ENCODE measurements at places on chromosomes 5 and 9.

GRCh38 chr9:126470241-126470993 lies 143.3 kb upstream of the LMX1B start:
- no peak for DNase-seq

- DNase-seq = no peak
Observed at GRCh38 chr5:111537141-111538024, 25.0 kb upstream of the STARD4 start.

GRCh38 chr5:57450991-57451876 lies 31.4 kb downstream of the ACTBL2 start:
- DNase-seq = no peak

DNA sequence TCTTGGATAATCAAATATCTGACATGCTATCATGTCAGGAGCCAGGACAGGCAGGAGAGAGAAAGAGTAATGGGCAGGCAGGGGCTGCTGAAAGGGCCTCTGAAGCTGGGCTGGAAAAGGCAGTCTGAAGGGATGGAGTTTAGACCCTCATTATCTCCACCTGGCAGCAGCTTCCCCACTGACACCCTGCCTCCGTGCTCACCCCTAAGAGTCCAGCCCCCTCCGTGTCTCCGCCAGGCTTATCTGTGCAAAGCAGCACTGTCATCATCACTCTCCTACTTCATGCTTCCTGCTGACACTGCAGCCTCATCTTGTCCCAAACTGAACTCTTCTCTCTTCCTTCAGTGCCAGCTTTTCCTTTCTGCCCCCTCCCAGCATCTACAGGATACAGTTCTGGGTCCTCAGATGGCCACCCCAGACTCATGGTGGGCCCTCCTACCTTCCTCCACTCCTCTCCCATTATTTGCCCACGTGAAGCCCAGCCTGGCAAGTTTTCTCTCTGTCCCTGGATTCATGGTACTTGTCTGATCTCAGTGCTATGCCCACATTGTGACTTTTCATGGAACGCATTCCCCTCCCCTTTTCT lies 70.9 kb upstream of the KLF9 start:
- no peak for DNase-seq

DNA sequence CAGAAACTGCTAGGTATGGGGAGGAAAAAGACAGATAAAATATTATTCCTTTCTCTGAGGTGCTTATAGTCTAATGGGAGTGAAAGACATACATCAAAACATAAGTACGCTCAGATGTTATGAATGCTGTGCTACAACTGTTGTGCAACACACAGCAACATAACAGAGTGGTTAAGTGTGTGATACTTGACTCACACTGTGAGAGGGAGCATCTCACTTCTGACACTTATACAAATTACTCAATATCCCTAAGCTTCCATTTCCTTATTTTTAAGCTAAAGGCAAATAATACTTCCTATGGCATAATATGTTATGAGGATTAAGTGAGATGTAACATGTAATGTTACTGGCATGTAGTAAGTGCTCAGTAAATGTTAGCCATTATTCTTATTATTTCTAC lies 110.6 kb upstream of the FER start:
- no peak for DNase-seq

- DNase-seq = no peak
Observed at GRCh38 chr9:126689027-126689825, 75.5 kb downstream of the LMX1B start.

DNA sequence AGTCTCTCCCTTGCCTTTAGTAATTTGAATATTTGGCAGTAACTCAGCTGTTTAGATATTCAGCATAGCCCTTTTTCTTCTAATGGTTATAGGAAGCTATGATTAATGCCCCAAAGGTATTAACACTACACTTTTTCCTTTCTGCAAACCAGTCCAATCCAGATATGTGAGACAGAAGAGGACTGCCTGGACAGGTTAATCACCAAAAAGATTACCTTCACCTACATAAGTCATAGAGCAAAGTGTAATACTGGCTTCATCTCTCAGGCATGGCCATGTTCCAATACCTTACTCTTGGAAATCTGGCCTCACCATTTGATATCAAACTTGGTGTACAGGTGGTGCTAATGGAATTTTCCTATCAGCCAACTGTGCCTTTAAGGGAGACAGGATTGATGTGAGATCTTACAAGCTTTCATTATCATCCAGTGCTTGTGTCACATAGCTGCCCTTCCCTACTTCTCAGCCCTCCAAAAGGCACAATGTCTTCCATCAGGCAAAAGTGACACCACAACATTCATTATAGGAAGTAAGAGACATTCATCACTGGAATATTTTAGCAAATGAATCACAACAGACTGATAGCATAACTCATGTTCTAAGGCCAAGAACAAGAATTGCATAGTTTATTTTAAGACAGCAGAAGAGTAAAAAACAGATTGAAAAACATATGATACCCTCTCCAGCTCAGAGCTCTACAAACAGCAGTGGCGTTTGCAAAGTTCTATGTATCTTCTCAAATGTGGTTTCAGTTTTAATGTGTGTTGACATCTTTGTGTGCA lies 91.2 kb upstream of the PAM start:
- peak; percentile 74 for DNase-seq

DNA sequence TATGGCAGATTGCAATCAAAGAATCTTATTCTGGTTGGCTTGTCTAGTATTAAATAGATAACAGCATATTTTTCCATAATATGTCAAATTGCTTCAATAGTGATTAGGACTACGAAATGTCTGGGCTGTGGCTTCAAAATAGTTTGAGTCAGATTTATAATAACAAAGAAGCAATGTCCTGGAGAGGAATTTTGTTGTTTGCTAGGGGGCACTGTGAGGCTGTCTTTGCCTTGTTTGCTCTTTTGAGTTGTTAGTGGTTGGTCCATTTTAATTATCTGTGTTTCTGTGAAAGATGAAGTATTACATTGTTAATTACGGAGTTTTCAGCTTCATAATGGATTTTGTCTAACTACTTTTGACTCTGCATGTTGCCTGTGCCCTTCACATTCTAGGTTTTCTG lies 713.6 kb downstream of the TLE4 start:
- no peak for DNase-seq

- no peak for DNase-seq
Observed at GRCh38 chr9:99004115-99004514, 60.4 kb downstream of the COL15A1 start.

GRCh38 chr5:441996-442334 lies 1.0 kb upstream of the EXOC3 start:
- DNase-seq = no peak

GRCh38 chr9:133916159-133916541 lies 76.0 kb downstream of the VAV2 start:
- DNase-seq = no peak

DNA sequence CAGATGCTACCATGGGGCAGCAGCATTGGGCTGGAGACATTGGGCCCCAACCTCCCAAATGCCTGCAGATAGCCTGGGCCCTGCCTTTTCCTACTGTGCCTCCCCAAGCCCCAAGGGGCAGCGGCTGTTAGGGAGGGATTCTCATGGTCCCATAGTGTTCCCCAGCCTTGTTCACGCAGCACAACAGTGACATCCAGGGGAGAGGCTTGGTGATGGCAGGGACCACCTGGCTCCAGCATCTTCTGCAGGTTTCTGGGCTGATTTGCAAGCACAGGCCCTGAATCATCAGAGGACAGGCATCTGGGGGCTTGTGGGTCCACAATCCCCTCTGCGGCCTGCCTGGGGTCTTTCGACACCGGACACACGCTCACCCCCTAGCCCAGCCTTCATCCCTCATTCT lies 354.6 kb downstream of the SLIT3 start:
- no peak for DNase-seq

DNA sequence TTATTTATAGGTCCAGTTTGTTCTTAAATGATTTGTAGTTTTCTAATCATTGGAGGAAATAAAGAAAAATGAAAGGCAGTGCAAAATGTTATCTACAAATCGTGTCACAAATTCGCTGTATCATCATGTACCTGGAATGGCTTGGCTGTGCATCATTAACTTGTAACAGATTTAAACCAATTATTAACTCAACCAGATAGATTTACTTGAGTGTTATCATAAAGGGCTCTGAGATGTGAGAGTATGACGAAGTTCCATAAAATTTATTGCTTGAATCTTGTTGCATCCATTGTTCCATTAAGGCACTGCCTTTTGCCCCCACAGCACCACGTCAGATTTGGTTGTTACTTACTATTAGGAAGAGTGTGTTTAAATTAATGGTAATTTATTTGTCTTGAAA lies 23.5 kb downstream of the PCSK5 start:
- no peak for DNase-seq

- no peak for DNase-seq
Observed at GRCh38 chr5:1140171-1140817, 28.4 kb upstream of the SLC12A7 start.

- DNase-seq = peak; percentile 70
Observed at GRCh38 chr9:129497005-129497812, 123.7 kb downstream of the C9orf50 start.

DNA sequence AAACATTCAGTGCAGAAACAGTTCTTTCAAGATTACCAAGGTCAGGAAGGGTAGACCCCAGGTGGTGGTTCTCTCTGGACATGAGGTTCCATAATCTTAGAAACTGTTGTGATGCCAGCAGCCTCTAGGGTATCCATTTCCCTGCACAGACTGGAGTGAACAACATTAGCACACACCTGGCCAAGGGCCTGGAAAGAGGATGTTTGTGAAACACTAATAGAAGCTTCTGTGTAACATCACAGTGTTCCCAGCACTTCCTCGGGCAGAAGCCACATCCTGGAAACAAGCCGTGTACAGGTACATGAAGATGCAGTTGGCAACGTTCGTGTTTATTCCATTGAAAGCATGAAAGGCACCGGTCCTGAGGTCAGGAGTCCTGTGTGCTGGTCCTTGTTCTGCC lies 598.2 kb upstream of the KLF4 start:
- no peak for DNase-seq

DNA sequence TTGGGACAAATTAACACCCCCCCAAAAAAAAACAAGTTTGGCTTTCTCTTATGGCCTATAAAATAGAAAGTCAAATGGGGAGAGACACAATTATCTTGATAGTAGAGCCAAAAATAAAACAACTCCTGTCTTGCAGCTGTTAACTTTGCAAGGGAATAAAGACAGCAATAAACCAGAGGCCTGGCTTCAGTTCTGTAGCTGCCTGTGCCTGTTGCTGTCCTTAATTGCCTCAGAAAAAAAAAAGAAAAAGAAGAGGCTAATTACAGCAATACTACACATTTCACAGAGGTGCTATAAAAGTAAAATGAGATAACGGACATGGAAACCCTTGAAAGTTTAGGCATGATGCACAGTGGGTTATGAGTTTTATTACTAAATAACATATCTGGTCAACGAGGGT lies 170.7 kb upstream of the IRX1 start:
- DNase-seq = no peak

DNA sequence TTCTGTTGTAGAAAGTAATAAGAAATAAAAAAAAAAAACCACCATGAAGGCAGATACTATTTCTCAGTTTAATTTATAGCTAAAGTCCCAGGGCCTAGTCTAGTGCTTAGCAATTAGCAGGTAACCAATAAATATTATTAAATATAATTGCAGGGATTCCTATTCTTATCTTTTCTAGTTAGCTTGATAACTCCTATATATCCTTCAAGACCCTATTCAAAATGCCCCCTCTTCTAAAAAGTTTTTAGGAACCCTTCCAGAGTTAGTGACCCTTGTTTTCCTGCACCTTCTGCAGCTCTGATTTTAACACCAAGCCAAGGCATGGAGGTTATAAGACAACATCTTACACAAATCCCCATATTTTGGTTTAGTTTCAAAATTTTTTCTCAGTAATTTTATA lies 24.6 kb upstream of the ALDH1B1 start:
- DNase-seq = no peak

DNA sequence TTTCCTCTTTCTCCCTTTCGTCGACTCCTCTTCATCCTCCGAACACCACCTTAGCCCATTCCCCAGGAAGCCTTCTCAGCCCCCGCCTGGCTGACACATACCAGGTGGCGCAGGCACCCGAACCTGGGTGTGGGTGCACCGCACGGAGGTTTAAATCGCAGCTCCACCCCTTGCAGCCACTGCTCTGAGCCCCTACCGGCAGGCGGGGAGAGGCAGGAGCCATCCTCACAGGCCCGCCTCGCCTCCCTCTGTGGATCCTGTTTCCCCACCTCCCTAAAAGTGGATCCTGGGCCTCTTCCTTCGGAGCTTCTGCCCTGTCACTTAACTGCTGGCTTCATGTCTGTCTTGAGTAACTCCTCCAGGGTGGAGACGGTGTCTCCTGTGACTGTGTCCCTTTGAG lies 110.7 kb downstream of the OLFM1 start:
- no peak for DNase-seq
